ENCODE measurements at places on chromosomes 2 and 18.

DNA sequence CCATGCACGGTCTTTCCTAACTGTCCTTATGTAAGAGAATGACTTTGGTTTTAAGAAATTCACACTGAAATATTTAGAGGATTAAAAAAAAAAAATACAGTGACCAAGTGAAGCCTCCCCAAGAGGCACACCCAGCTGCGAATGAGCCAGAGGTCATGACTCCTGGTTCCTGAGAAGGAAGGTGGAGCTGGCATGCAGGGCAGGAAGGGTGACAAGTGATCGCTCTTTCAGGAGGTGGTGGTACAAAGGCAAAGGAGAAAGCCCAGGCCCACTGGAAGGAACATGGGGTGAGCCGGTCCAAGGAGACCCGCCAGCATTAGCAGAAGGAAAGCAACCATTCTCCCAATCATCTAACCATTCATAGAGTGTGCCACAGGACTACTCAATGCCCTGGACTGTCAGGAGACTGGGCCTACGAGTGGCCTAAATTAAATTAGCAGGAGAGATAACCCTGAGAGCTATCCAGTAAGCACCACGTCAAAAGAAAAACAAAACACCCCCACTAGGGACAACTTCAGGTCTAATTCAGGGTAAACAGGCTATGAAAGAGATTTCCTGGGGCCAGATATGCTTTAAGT is 7.8 kb downstream of the INO80C start:
- no peak for DNase-seq

DNA sequence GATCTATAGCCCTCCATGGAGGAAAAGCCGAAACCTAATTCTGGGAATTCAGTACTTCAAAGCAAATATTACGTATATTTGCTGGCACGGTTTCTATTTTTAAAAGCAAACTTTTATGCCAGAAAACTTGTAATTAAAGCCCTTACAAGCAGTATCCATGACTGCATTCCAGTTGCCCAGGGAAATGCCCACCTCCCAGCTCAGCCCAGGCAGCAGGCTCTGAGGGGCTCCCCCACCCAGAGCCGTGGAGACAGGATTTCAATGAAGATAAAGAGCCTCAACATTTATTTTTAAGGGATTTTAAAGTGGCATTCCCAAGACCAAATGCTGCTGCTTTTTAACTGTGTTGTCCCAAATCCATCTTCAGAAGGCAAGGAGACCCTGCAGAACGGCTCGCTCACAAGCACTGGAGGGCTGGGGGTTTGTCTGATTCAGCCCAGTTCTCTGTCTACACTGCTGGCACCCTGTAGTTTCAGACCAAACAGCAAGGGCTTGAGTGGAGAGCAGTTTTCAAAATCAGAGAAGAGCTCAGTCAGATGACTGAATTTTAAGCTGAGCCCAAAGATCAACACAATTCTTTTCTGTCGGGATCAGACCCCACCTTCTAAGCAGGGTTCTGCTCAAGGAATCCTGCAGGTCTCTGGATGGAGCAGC is 105.1 kb downstream of the KCNF1 start:
- DNase-seq, result no peak

DNA sequence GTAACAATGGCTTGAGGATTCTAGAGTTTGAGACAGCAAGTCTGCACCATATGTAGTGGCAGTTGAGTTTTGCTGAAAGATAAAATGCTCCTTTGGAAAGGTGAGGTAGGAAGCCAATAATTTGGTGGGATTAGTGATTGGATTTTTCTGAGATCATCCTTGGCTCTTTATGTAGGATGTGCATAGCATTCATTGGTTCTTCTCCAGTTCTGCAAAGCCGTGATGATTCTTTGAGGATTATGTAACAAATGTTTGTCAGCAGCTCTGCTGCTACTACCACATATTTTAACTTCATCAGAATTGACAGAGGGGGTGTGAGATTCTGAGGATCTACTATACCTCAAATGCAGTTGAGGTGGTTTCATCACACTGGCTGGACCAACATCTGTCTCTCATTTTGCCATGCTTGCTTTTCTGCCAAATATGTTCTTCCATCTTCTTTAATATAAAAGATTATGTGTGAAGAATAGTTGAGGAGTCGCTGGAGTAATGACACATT is 188.9 kb upstream of the RASGRP3 start:
- no peak for DNase-seq

DNA sequence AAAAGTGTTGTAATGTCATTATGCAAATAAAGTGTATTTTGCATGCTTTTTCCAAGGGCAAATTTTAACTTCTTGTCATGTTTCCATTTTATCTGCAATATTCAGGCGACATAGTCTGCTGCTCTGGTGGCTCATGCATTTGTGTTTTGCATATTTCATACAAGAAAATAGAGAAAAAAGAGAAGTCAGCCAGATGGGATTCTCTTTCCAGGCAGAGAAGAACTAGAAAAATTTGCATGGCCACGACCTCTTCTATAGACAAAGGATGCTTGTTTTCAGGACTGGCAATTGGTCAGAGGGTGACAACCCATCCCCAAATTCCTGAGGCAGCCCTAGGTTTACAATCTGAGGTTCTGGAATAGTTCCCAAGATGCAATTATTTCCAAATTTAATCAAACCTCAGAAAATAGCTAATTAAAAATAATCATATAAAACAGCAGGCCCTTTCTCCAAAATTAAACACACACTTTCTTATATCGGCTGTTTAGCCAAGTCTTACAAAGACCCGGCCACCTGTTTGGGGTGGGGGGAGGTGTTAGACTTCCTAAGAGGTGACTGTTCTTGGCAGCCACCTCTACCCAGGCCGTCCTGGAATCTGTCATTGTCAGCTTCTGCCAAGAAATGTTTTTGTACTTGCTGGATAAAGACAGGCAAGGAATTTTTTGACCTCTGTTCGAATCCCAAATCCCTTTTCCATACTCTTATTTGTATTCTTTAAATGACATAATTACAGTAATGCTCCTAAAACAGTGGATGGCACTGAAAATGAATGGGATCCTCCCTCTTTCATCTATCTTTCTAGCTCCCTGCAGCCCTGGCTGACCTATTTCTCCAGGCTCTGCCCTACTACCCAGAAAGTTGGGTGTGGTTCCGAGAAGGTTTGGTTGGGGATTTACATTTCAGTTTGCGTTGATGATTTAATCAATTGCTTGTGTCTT is 20.8 kb upstream of the SOS1 start:
- no peak for DNase-seq

DNA sequence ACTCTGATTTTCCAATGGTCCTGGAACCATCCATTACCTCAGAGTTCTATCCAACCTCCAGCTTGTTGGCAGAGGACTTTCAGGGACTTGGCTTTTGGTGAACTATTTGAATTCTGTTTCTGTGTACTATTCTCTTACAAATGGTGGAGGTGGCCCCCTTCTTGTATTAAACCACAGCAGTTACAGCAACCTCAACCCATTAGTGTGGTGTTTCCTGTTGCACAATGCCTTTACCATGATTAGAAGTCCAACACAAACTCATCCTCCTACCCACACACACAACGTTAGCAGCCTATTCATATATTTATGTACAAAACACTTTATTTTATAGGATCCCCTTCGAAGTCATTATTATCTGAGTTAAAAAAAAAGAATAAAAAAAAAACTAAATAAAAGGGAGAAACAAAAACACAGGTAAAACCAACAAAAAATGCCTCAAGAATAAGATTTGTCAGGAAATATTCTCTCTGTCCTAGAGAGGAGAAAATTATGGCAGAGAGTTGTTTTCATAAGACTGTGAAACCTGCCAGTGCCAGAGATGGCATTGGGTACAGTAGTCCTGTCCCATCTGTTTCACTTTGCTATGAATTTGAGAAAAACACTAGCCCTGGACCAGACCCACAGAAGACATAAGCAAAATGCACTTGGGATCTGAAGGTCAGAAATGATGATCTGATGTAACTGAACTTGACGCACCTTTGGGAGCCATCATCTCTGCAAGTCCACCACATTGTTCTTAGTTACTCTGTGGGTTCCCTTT is 1896.0 kb upstream of the PIK3C3 start:
- no peak for DNase-seq

DNA sequence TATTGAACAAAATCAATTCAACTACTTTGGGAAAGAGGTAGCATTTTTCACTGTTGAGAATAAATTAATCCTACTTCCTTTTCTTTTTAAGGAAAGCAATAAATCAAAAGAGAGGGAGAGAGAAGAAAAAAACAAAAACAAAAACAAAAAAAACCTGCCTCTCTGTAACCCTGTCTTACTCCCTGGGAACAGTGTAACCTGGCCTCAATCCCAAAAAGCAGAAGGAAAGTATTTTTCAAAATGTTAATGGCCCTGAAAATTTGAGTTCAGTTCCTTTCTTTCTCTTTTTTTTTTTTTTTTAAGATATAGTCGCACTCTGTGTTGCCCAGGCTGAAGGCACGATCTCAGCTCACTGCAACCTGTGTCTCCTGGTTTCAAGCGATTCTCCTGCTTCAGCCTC is 35.9 kb downstream of the RHOB start:
- DNase-seq, result no peak

DNA sequence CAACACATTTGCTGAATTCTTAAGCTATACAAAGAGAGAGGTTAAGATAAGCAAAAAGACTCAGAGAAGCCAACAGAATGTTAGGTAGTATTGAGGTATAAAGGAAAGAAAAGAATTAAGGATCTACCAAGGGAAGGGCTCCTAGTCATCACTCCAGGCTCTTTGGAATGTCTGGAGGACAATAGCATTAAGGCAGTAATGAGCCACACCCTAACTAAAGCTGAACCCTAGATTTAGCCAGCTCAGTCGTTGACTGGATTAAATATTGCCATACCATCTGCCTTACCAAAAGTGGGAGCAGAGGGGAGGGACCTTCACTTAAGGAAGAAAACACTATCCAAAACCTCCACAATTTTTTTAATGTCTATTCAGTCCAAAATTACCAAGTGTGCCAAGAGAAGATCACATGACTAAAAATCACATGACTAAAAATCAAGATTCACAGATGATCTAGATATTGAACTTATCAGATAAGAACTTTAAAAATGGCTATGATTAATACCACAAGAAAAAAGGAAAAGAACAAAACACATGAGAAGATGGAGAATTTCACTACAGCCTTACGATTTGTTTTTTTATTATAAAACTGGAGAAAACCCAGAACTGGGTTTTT is 59.7 kb downstream of the EXOC6B start:
- DNase-seq, result no peak

DNA sequence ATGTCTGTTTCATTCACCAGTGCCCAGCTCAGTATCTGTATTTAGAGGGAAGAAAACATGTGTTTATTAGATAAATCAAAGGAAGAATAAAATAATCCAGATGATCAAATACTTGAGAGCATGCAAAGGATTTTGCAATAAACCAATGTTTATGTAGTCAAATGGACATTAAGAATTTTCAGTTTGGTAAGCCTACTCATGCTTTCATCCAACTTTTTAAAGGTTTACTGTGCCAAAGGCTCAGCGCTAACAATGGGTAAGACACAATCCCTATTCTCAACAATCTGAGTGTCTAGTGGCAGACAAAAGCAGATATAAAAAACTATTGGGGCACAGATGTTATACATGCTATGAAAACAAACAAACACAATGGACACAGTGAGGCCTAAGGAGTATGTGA is 26.3 kb downstream of the GRB14 start:
- no peak for DNase-seq

DNA sequence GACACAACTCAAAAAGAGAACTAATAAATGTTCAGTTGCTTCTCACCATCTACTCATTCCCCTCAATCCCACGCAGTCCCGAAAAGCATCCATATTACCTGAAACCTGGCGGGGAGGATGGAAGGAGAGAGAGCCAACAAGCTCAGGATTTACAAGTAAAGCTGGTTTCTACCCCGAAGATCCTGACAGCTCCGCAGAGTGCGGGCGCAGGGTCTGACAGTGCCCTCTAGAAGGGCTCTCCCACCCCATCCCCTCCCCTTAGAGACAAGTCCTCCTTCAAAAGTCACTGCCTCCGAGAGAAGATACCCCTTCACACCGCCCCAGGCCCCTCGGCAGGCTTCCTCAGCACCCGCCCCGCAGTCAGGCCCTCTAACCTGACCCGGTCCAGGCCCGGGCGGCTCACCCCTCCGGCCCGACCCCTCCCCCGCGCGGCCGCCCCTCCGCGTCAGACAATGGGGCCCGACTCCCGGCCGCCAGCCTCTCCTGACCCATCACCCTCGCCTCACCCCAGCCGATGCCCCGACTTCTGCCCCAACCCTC is 550 bp downstream of the RAB1A start:
- DNase-seq, result peak; percentile 52

DNA sequence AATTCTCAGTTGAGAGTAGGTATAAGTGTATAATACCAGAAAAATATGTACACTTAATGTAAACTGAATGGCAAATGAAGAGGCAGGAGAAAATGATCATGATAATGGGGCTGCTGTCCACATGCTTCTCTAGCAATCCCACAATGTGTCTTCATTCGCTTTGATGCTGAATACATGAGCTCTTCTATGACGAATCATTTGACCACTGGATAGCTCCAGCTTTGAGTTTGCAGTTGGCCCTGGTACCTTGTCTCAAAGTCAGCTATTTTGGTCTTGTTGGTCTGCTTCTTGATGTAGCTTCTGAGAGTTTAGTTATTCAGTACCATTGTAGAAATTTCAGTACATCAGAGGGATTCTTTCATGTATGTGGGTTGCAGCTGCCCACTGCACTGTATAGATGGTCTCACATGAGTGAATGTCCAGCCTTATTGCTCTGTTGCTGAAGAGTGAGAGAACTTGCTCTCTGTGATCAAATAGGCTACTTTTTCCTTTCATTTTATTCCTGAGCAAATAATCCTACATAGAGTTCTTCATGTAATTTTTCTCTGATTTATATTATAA is 105.1 kb downstream of the TTC27 start:
- no peak for DNase-seq

- DNase-seq, result no peak
These were observed 12.0 kb upstream of the CASP8 start for GRCh38 chr2:201248288-201248844.

- DNase-seq, result no peak
These were observed 194.9 kb downstream of the SS18 start for GRCh38 chr18:25895518-25895917.

DNA sequence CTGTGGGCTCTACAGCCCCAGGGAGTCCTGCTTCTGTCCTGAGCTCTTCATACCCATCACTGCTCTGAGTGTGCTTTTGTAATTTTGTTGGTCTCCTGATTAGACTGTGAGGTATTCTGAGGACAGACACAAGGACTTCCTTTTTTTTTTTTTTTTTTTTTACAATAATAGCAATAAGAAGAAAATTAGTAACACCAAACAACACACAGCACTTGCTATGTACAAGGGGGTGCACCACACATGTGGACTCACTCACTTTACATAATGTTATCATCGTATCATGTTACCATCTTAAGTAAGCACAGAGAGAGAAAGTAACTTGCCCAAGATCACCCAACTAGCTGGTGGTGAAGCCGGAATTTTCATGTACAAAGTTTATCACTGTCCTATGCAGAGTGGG is 34.6 kb downstream of the MBP start:
- DNase-seq, result no peak
